ENCODE measurements at places on chromosomes 7 and 10.

- peak; percentile 7 for DNase-seq
Measured at GRCh38 chr10:51462076-51462779, 237.2 kb downstream of the CSTF2T start.

DNA sequence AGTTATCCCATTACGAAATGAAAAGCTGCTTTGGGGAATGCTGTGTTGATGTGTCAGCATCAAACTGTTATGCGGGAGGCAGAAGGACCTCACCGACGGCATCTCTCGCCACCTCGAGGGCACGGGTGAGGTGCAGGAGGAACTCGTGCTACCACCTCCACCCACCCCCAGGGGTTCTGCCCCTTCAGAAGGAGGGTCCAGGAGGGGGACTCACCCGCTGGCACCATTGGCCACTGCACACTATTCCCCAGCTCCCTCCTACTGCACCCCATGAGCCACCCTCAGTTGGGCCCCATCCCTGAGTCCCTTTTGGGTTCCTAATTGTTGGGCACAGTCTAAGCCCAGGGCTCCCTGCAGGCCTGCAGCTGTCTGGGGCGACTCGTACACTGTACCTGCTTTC, 236.6 kb downstream of the PTPRN2 start:
- no peak for DNase-seq

DNA sequence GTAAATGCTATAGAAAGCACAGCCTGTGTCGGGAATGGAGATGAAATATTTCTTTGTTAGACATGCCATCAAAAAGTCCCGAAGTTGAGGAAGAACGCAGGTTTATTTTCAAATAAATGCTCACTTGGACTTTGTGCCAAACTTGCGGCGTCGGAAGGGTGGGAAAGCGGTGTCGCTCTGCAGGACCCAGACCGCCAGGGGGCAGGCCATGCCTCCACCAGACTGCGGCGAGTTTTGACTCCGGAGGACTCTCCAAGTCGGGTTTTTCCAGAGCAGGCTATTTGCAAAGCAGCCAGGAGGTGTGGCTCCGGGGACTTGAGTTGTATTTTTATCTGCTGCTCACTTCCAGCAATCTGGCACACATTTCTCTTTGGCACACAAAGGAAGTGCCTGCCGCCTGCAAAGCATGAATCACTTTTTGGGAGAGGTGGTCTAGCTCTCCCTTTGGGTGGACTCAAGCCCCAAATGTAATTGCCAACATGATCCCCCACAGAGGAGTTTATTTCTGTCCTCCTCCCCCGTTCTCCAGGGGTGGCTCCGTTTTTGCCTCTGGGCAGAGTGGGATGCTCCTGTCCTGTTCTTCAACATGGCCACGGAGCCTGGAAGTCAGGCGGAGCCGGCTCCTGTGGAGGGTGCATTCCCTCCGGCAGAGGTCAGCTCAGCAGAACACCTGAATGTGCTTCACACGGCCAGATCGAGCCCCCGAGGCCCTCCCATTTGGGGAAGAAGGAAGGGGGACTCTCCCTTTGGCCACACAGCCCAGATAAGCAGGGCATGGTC, 82.3 kb upstream of the GPR26 start:
- no peak for DNase-seq

DNA sequence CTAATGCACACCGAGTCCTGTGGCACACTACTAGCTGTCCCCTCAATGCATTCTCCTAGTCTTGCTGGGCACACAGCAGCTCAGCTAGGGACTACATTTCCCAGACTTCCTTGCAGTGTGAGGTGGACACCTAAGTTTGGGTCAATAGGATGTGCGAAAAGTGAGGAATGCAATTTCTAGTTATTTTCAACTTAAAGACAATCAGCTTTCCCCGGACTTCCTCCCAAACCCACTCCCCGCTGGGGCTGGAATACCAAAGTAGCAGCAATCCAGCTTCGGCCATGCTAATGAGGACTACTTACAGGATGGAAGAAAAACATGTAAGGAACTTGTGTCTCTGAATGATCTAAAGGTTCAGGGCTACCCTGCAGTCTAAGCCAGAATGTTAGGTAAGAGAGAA, 286.4 kb upstream of the LRRN3 start:
- DNase-seq: no peak

DNA sequence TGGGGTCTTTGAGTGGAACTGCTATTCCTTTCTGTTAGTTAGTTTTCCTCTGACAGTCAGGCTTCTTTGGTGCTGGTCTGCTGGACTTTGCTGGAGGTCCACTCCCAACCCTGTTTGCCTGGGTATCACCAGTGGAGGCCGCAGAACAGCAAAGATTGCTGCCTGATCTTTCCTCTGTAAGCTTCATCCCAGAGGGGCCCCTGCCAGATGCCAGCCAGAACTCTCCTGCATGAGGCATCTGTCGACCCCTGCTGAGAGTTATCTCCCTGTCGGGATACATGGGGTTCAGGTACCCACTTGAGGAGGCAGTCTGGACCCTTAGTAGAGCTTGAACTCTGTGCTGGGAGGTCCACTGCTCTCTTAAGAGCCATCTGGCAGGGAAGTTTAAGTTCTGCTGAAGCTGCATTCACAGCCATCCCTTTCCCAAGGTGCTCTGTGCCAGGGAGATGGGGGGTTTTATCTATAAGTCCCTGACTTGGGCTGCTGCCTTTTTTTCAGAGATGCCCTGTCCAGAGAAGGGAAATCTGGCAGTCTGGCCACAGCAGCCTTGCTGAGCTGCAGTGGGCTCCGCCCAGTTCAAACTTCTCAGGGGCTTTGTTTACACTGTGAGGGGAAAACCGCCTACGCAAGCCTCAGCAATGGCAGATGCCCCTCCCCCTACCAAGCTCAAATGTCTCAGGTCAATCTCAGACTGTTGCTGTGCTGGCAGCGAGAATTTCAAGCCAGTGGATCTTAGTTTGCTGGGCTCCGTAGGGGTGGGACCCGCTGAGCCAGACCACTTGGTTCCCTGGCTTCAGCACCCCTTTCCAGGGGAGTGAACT, 89.7 kb upstream of the CDK6 start:
- no peak for DNase-seq

GRCh38 chr7:116027786-116028185, 2.8 kb downstream of the TFEC start:
- no peak for DNase-seq

- DNase-seq: no peak
Measured at GRCh38 chr10:69742928-69743602, 58.6 kb upstream of the COL13A1 start.

DNA sequence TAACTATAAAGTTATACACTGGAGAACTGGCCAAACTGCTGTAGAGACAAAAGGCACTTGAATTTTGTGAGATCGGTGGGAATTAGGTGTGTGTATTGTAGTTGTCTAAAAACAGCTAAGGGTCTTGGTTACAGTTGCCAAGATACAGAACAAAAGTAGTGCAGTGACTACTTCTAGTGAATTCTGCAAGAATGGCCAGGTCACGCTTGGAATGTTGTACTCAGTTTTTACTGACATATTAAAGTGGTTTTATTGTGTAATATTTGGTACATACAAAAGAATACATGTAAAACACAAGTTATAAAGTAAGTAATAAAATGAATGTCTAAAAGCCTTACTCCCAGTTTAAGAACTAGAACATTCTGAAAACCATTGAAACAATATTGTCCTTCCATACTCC, 42.4 kb downstream of the PRPF18 start:
- DNase-seq: no peak

DNA sequence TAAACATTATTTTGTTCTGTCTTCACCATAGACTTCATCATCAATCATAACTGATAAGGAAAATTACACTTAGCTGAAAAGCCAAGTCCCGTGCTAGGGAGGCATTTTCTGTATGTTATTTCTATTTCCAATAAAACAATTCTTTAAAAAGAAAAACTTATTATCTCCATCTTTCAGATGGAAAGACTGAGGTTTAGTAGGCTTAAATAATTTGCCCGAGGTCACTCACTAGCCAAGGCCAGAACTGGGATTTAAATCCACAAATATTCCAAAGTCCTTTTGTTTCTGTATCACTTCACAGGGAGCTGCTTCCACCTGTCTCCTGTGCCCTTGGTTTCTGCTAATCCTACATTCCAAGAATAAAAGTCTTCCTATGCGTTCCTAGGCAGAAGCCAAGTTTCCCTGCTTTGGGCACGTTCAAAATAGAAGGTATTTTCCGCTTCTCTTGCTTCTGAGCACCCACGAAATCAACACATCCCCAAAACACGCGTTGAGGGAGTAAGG, 732 bp downstream of the CPVL start:
- no peak for DNase-seq

GRCh38 chr10:76306856-76307255, 875.4 kb downstream of the LRMDA start:
- DNase-seq: no peak

DNA sequence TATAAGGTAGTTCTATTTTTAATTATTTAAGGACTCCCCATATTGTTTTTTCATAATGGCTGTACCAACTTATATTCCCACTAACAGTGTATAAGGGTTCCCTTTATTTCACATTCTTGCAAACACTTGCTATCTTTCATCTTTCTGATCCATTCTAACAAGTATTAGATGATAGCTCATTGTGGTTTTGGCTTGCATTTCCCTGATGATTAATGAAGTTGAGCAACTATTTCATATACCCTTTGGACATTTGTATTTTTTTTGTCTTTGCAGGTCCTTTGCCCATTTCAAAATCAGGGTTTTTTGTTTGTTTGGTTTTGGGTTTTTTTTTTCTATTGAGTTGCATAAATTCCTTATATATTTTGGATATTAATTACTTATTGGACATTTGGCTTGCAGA, 107.2 kb downstream of the EPC1 start:
- DNase-seq: peak; percentile 27

Data from HS-27A (cell line).